ENCODE measurements at places on chromosomes 2 and 18. TPM values are rescaled to one million over a fixed set of nuclear protein-coding genes. Genes with fewer than 3 reads are reported as not detected.
A peak's percentile ranks its signal among the peaks of the same experiment; 100 is the strongest.

- no peak for DNase-seq
These were observed 1783.2 kb upstream of the CELF4 start for GRCh38 chr18:39348757-39349156.

- no peak for DNase-seq
These were observed 448.3 kb downstream of the SOX11 start for GRCh38 chr2:6140509-6140908.

Gene GREB1L
- 10.1 TPM for total RNA-seq

GRCh38 chr2:128086244-128086643, 4.8 kb upstream of the UGGT1 start:
- no peak for DNase-seq

DNA sequence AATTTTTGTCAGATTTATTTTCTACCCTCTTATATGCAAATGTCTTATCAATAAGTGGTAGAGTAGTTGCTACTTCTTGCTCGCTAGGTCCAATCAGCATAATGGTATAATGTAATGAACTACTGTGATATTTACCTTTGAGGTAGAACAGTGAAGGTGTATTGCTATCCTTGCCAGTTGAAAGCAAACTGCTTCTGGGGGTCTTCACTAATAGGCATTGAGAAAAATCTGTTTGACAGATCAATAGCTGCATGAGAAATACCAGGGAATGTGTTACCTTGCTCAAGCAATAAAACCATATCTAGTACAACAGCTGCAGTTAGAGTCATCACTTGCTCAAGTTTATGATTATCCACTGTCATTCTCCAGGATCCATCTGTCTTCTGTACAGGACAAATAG, 50.1 kb upstream of the EFEMP1 start:
- DNase-seq: no peak

DNA sequence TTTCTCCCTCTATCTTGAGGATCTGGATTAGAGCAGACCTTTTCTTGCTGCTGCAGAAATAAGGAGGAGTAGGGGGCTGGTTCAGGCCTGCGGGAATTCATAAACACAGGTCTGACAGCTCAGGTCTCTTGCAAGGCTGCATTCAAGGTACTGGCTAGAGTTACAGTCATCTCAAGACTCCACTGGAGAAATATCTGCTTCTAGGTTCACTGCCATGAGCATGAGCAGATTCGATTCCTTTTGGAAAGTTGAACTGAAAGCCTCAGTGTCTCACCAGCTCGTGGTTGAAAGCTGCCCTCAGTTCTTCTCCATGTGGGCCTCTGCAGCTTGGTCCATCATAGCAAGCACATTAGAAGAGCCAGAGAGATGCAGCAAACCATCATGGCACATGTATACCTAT, 124.4 kb upstream of the SETBP1 start:
- DNase-seq: no peak

GRCh38 chr2:216690853-216691741, 4.3 kb downstream of the IGFBP5 start:
- peak; percentile 19 for DNase-seq

Gene FOSL2
- 59.1 TPM for total RNA-seq
